ENCODE measurements at places on chromosomes 4 and X.

GRCh38 chrX:93322110-93322509, 351.3 kb downstream of the NAP1L3 start:
- DNase-seq = no peak

DNA sequence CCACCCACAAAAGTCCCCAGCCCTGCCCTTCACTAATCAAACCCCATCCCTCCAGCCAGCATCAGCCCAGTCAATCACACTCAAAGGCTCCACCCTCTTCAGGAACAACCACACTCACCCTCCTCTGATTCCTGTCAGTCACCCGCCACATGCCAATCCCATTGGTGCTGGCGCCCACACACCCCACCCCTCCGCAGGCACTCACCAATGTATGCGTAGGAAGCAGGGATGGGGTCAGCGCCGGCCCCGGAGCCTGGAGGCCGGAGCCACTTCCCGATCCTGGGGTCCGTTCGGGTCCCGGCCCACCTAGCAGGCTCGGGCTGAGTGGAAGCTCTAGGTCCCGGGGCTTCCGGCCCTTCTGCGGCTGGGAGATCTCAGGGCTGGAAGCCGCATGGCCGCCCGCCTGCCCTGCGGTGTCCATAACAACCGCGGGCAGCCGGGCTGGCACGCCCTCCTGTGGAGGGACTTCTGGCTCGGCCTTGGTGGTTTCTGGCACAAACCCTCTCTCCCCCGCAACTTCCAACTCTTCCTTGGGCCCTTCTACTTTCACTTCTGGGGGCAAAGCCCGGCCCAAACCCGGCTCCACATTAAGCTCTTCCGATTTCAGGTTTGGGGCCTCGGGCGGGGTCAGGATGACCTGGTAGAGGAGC, 7.9 kb upstream of the CFP start:
- peak; percentile 67 for DNase-seq

DNA sequence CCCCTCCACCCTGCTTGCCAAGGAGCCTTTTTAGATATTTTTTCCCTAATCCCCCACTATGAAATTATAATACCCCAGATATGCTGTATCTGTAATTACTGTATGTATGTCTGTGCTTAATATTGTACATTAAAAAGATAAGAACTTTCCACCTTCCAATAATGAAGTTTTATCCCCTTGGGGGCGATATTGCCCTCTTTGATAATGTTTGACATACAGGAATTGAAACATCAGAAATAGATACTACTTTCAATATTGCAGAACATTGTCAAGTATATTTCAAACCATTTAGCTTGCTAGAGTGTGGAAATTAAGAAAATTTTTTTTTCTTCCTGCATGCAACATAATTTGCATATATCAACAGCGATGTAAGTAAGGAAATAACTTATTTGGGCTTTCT, 58.9 kb downstream of the NAF1 start:
- DNase-seq = peak; percentile 15

GRCh38 chrX:149504226-149504914, 736 bp downstream of the IDS start:
- DNase-seq = no peak

DNA sequence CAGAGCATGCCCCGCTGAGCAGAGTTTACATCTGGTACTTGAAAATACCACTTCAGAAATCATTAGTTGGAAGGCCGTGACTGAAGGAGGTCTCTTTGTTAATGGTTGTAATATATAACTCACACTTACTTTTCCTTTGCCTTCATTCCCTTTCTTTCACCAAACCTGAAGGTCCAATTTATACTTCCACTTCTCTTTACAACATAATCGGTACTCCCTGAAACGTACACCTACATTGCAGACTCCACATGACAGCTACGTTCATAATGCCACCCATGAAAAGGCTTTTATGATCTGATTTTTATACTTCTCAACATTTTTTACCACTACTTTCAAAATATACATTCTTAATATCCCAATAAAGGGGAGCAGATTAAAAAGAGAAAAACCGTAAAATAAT, 298.7 kb downstream of the C4orf33 start:
- no peak for DNase-seq

- DNase-seq = no peak
Observed at GRCh38 chr4:80091688-80092087, 18.7 kb upstream of the ANTXR2 start.

Data from MV-4-11 (cell line).